ENCODE measurements at places on chromosomes 7 and 10.

GRCh38 chr7:91431601-91432000, 167.4 kb downstream of the FZD1 start:
- no peak for DNase-seq

- DNase-seq: no peak
These were observed 109.9 kb downstream of the ITGB8 start for GRCh38 chr7:20440472-20441105.

DNA sequence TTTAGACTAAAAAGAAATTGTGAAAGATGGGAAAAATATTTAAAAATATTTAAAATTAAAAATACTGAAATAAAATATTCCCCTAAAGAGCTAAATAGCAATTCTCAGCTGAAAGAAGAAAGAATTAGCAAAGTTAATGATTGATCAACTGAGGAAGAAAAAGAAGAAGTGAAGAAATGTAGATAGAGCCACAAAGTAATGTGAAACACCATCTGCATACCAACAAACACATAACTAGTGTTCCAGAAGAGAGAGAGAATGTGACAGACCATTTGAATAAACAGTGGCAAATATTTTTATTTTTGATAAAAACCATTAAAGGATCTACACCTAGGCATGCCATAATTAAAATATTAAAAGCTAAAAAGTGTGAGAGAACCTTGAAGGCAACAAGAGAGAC, 784.5 kb upstream of the ZWINT start:
- DNase-seq: no peak

- DNase-seq: no peak
These were observed 118.4 kb downstream of the ABCA13 start for GRCh38 chr7:48289656-48290055.
